Spleen (tissue), 13 donors: ENCODE measurements at places on chromosomes 16 and 17. TPM values are rescaled to one million over a fixed set of nuclear protein-coding genes. Genes with fewer than 3 reads are reported as not detected.

DNA sequence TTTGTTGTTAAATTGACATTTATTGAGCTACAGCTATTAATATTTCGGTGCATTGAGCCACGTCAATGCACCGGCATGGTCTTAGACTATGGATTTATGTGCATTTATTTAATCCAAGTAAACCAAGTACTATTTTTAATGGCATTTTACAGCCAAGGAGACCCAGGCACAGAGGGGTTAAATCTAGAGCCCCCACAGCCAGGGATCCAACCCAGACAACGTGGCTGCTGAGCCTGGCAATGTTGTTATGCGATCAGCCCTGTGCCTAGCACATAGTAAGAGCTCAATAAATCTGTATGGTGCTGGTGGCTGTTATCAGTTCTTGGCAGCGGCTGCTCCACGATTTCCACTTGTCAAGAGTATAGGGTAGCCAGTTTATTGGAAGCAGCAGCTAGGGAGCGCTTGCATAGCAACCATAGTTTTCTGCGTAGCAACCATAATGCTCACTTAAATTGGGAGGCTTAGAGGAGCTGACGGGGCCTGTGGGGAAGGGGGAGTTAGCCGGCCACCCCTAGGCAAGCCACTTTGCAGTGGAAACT, 541 bp upstream of the RBBP6 start:
- no peak for DNase-seq

DNA sequence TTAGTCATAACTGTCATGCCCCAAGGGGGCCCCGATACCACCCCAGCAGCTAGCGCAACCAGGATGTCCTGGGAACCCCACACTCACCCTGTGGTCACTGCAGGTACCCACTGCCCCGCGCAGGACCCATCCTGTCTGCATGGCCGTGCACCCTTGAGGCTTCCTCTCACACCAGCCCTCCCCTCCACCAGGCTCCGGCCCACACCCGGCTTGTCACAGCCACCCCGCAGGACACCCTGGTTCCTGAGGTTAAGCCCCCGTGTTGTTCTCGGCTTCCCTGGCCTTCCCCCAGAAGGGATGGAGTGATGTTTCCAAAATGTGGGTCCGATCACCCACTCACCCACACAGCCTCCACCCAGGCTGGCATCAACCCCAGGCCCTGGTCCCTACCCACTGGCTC, 7.5 kb downstream of the DNASE1L2 start:
- no peak for DNase-seq

DNA sequence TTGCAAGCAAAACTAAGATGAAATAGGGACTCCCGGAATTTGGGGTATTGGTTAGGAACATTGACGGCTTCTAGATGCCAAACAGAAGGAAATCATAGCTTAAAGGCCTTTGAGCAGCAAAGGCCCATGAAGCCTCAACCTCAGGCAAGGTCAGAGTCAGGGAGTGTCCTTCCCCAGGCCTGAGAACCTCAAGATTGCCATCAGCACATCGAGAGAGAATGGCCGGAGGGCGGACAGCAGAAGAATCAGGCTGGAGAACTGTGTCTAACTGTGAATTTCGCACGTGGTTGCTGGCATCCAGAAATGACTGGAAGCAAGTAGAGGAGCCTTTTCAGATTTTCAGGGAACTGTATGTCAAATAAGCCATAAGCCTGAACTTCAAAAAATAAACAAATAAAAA, 24.8 kb upstream of the ANKRD40CL start:
- no peak for DNase-seq

DNA sequence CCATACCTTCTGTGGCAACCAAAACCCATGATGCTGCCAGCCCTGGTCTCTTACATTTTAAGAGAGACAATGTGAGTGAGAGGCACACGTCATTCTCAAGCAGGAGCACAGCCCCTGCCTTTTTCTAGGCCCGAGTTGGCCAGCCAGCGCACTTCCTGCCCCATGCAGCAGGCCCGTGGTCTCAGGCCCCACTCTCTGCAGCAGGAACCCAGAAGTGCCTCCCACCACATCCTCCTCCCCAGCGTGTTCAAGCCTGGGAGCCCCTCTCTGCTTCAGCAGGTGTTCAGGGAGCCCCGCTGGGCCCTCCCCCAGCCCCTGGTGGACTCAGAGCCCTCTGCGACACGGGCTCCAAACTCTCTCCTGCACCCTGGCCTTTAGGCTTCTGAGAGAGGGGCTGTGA, 30.5 kb downstream of the ITGAE start:
- DNase-seq: peak; percentile 91

Gene FDXR
- total RNA-seq: 17.7 TPM

Gene C17orf78
- not detected for total RNA-seq
